Endothelial cell of umbilical vein (primary cell): ENCODE measurements at places on chromosomes 1 and 21. TPM values are rescaled to one million over a fixed set of nuclear protein-coding genes. Genes with fewer than 3 reads are reported as not detected.
A peak's percentile ranks its signal among the peaks of the same experiment; 100 is the strongest.

DNA sequence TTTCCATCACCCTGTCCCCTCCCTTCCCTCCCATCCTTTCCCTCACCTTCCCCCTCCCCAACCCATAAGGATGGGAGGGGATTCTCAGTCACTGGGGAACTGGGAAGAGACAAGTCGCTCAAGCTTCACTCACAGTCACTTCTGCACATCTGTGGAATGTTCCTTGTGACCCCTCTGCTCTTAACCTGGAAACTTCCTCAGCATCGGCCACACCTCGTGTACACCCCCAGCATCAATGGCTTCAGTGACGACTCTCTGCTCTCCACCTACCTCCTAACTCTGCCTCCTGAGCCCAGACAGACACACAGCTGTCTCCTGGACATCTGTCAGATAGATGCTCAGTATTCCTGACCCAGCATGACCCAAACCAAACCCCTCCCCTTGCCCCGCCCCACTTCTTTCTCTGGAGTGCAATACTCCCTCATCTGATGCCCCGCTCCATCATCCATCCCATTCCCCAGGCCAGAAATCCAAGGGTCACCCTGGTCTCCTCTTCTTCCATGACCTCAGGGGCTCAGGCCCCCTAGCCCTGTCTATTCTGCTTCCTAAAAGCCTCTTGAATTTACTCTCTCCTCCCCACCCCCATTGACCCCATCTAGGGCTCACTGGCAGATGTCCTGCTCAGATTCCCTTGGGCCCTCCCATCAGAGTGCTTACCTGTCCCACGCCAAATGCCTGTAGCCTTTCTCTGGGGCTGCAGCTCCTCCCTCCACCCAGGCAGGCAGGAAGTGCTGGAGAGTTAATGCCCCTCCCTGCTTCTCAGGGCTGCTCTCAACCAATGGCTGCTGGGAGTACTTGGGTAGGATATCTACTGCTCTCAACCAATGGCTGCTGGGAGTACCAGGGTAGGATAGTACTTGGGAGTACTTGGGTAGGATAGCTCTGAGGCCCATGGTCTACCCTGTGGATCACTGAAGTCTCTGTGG lies 83.1 kb upstream of the CSF3R start:
- no peaks in the 10 kb centered on the region for H3K4me1 ChIP-seq
- H3K36me3 ChIP-seq = no peaks in the 10 kb centered on the region
- H3K27me3 ChIP-seq = no peaks in the 10 kb centered on the region

DNA sequence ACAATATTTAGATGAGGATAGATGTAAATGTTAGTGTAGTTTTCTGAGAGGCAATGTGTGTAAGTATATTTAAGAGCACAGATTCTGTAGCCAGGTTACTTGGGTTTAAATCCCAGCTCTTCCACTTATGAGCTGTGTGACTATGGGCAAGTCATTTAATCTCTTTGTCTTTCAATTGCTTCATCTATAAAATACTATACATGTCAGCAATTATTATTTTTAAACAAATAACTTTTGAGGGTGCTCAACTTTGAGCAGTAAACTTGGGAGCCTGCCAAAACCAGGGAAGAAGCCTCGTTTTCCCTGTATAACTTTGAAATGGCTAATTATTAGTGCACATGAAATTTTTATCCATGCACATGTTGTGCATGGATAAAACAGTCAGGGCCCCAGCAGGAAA lies 222.8 kb downstream of the FOXD2 start:
- DNase-seq = no peak
- H3K27ac ChIP-seq = no peak overlapping the region
- H3K4me1 ChIP-seq = peaks cover 13% of the 10 kb centered on the region
- H3K27me3 ChIP-seq = no peaks in the 10 kb centered on the region

Gene ANXA9
- total RNA-seq = not detected in 2 replicates

Gene GUCA2B
- total RNA-seq = not detected in 2 replicates

GRCh38 chr1:28703629-28704028 lies 33.1 kb upstream of the YTHDF2 start:
- no peaks in the 10 kb centered on the region for H3K4me1 ChIP-seq
- no peak overlapping the region for H3K27ac ChIP-seq
- no peaks in the 10 kb centered on the region for H3K27me3 ChIP-seq
- peaks cover 5% of the 10 kb centered on the region for H3K36me3 ChIP-seq
- no peak overlapping the region for H3K4me3 ChIP-seq
- DNase-seq = no peak

Gene AJAP1
- total RNA-seq = not detected in 2 replicates

Gene CYB561D1
- 6.9 and 7.3 TPM in 2 replicates for total RNA-seq

DNA sequence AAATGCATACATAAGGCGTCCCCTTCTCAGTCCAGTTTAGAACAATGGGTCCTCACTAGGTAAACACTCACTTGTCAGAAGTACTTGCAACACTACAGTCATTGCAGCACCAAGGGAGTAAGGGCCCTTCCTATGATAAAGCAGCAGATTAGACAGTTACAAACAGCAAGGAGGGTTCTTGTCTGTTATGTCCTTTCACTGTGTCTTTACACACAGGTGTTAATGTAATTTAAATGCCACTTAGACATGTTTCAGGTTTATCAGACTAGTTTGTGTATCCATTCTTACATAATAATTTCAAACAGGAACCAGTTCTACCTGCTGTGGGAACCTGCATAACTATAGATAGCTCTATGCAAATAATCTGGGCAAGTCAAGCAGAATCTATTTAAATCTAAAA lies 105.6 kb upstream of the USH2A start:
- H3K4me3 ChIP-seq = no peak overlapping the region
- H3K27ac ChIP-seq = no peak overlapping the region
- no peaks in the 10 kb centered on the region for H3K4me1 ChIP-seq

DNA sequence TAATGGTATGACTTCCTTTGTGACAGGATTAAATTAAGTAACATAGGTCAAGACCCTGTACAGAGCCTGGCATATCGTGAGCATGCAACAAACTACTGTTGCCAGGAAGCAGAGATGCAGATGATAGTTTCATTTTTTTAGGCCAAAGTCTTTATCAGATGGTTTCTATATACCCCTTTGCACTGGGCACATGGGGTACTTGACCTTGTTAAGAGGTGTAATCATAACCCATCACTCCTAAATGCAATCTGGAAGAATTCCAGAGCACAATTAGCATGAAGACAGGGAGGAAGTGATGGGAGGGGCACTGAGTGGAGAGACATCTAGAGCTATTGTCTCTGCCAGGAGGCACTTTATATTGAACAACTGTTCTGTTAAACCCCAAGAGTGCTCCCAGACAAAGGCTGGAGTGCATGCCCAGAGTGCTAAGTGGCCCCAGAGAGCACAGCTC lies 22.1 kb downstream of the ZBTB17 start:
- H3K4me1 ChIP-seq = peaks cover 79% of the 10 kb centered on the region
- H3K27ac ChIP-seq = peak overlapping the region; percentile 75
- H3K27me3 ChIP-seq = no peaks in the 10 kb centered on the region
- DNase-seq = peak; percentile 35
- no peaks in the 10 kb centered on the region for H3K36me3 ChIP-seq

Gene TXNIP
- 7.6 and 9.1 TPM in 2 replicates for total RNA-seq

- H3K4me1 ChIP-seq = peaks cover 29% of the 10 kb centered on the region
- H3K36me3 ChIP-seq = no peaks in the 10 kb centered on the region
- no peak overlapping the region for H3K27ac ChIP-seq
- H3K4me3 ChIP-seq = no peak overlapping the region
- no peak for DNase-seq
- H3K27me3 ChIP-seq = no peaks in the 10 kb centered on the region
Observed at GRCh38 chr21:44010429-44010828, 1.7 kb upstream of the TRAPPC10 start.

GRCh38 chr21:42347601-42348327 lies 3.0 kb downstream of the TFF2 start:
- no peaks in the 10 kb centered on the region for H3K4me1 ChIP-seq
- no peak overlapping the region for H3K4me3 ChIP-seq
- H3K27ac ChIP-seq = no peak overlapping the region
- no peaks in the 10 kb centered on the region for H3K36me3 ChIP-seq
- H3K27me3 ChIP-seq = no peaks in the 10 kb centered on the region

GRCh38 chr1:165854101-165854845 lies 26.9 kb downstream of the UCK2 start:
- peak overlapping the region; percentile 1 for H3K27ac ChIP-seq
- H3K4me1 ChIP-seq = no peaks in the 10 kb centered on the region
- peak; percentile 34 for DNase-seq

DNA sequence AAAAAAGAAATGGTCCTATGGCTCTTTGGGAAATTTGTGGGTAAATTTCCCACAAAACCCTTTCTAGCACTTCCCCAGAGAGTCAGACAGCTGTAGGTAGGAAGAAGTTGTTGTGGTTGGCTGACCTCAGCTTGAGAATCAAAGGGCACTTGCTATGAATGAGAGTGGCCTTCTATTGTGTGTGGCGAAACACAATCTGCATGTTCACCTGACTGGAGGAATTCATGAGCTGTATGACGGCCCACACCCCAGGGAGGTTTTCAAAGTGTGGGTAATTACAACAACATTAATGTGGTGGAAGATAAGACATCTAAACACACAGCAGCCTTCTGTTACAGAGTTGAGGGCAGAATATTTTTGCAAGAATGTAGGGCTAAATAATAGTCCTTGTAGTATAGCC lies 38.8 kb downstream of the NGF start:
- H3K4me3 ChIP-seq = no peak overlapping the region
- H3K27me3 ChIP-seq = no peaks in the 10 kb centered on the region
- H3K4me1 ChIP-seq = no peaks in the 10 kb centered on the region
- H3K27ac ChIP-seq = no peak overlapping the region
- no peak for DNase-seq

GRCh38 chr1:14369526-14370213 lies 228.8 kb upstream of the KAZN start:
- no peaks in the 10 kb centered on the region for H3K4me1 ChIP-seq
- no peaks in the 10 kb centered on the region for H3K36me3 ChIP-seq
- no peak overlapping the region for H3K27ac ChIP-seq
- H3K27me3 ChIP-seq = no peaks in the 10 kb centered on the region

Gene VHLL
- 0.73 TPM in 1 of 2 replicates, not detected in the other for total RNA-seq

DNA sequence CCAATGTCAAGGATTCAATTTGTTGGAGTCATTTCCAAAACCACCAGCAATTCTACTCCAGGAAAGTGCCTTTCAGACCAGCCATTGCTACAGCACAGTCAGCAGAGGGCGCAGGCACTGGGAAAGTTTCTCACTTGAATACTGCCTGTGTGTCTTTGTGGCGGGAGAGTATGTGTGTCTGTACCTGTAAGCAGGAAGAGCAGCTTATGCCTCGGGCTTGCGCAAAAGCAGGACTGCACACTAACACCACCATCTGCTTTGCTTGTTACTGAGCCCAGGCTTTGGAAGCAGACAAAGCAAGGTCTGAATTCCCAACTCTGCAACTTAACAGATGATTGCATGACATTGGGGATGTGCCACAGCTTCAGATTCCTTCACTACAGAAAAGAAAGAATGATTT lies 7.0 kb upstream of the CTSE start:
- no peak overlapping the region for H3K4me3 ChIP-seq
- DNase-seq = peak; percentile 75
- H3K36me3 ChIP-seq = no peaks in the 10 kb centered on the region
- H3K27me3 ChIP-seq = no peaks in the 10 kb centered on the region
- no peak overlapping the region for H3K27ac ChIP-seq
- peaks cover 32% of the 10 kb centered on the region for H3K4me1 ChIP-seq

DNA sequence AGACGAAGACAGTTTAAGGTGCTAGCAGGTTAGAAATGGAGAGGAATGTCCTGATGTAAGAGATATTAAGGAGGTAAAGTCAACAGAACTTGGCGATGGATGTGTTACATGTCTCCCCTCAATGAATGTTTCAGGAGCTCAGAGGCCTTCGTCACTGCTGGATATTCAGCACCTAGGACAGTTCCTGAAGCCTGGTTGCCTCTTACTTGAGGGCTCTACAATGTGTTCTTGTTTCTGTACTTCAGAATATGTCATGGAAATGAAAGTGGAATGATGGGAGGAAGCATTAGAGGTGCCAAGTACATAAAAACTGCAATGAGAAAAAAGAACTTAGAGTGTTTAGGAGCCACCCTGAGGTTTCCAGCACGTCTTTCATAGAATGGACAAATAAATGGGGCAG lies 17.7 kb downstream of the TNR start:
- no peak overlapping the region for H3K4me3 ChIP-seq
- no peak overlapping the region for H3K27ac ChIP-seq
- peak; percentile 54 for DNase-seq

Gene F13B
- not detected in 2 replicates for total RNA-seq

Gene FGR
- total RNA-seq = not detected in 2 replicates

GRCh38 chr1:212635141-212635631 lies 26.6 kb downstream of the ATF3 start:
- H3K36me3 ChIP-seq = no peaks in the 10 kb centered on the region
- peaks cover 3% of the 10 kb centered on the region for H3K27me3 ChIP-seq
- H3K4me3 ChIP-seq = no peak overlapping the region
- H3K4me1 ChIP-seq = peaks cover 27% of the 10 kb centered on the region
- peak overlapping the region; percentile 92 for H3K27ac ChIP-seq

Gene FALEC
- total RNA-seq = not detected in 2 replicates

Gene CSF1
- 22.7 and 28.9 TPM in 2 replicates for total RNA-seq

DNA sequence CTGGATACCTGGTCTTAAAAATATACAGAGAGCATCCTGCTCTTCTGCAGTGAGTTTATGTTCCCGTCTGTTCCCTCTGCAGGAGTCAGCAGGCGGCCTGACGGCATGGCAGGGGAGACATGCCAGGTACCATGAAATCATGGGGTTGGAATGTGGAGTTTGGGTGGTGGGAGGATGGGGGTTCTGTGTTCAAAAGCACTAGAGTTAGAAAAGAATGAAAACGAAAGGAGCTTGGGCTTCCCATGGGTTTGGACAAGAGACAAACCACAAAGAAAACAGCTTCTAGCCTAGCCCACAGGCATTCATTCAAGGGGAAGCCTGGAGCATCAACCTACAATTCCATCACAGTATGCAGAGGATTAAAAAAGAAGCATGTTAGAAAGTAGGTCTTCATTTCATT lies 59.9 kb downstream of the WARS2 start:
- no peak for DNase-seq
- H3K27ac ChIP-seq = no peak overlapping the region
- H3K36me3 ChIP-seq = no peaks in the 10 kb centered on the region
- no peaks in the 10 kb centered on the region for H3K4me1 ChIP-seq

Gene KCNT2
- total RNA-seq = 1.4 and 1.6 TPM in 2 replicates

Gene S100A13
- 155 and 255 TPM in 2 replicates for total RNA-seq

Gene TCHH
- not detected in 2 replicates for total RNA-seq

Gene LCE1E
- not detected in 2 replicates for total RNA-seq

Gene ADARB1
- 54.3 and 55.5 TPM in 2 replicates for total RNA-seq

- no peaks in the 10 kb centered on the region for H3K36me3 ChIP-seq
- H3K27me3 ChIP-seq = no peaks in the 10 kb centered on the region
- no peaks in the 10 kb centered on the region for H3K4me1 ChIP-seq
Observed at GRCh38 chr1:38127428-38127827, 80.8 kb upstream of the POU3F1 start.

Gene KPRP
- not detected in 2 replicates for total RNA-seq

DNA sequence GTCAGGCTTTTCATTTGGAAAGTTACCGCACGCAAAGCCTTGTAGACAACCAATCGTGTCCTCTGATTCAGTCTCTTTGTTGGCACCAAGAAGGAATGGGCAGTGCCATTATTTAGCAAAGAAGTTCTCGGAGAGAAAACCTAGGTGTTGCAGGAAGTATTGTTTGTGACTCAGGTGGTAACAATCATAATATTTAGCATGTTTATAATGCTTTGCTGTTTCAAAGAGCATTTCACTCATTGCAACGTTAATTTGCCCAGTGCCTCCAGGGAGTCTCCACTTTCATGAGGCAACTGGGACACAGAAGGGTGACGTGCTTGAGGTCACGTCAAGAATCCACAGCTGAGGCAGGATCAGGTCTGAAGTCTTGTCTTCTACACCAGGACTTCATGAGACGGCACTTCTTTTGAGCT lies 31.4 kb downstream of the STPG1 start:
- H3K27ac ChIP-seq = no peak overlapping the region
- peaks cover 12% of the 10 kb centered on the region for H3K4me1 ChIP-seq
- H3K36me3 ChIP-seq = no peaks in the 10 kb centered on the region
- DNase-seq = no peak

- H3K4me3 ChIP-seq = no peak overlapping the region
- peak; percentile 76 for DNase-seq
- H3K27ac ChIP-seq = no peak overlapping the region
- H3K36me3 ChIP-seq = no peaks in the 10 kb centered on the region
- no peaks in the 10 kb centered on the region for H3K4me1 ChIP-seq
- H3K27me3 ChIP-seq = no peaks in the 10 kb centered on the region
Observed at GRCh38 chr21:35940074-35940927, 120.0 kb downstream of the SETD4 start.
